Fibroblast of lung (primary cell): ENCODE measurements at places on chromosomes 2 and 18. TPM values are rescaled to one million over a fixed set of nuclear protein-coding genes. Genes with fewer than 3 reads are reported as not detected.

DNA sequence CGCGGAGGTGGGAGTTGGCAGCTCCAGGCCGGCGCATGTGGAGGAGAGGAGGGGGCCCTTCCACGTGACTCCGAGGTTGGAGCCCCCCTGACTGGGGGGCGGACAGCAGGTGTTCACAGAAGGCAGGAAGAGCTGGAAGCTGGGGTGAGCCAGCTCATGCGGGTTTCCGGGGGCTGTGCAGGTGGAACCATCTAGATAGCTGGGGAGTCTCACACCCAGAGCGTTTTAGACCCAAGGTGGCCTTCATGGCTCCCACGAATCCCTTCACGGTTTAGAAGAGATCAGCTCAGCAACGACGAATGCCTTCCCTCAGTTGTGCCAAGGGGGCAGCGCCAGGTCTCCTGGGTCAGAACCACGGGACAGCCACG lies 740.5 kb upstream of the SALL3 start:
- no peak for DNase-seq

GRCh38 chr2:47484396-47484795 lies 81.4 kb downstream of the MSH2 start:
- DNase-seq: no peak

GRCh38 chr18:59123588-59124369 lies 15.9 kb upstream of the SEC11C start:
- peak; percentile 74 for DNase-seq

DNA sequence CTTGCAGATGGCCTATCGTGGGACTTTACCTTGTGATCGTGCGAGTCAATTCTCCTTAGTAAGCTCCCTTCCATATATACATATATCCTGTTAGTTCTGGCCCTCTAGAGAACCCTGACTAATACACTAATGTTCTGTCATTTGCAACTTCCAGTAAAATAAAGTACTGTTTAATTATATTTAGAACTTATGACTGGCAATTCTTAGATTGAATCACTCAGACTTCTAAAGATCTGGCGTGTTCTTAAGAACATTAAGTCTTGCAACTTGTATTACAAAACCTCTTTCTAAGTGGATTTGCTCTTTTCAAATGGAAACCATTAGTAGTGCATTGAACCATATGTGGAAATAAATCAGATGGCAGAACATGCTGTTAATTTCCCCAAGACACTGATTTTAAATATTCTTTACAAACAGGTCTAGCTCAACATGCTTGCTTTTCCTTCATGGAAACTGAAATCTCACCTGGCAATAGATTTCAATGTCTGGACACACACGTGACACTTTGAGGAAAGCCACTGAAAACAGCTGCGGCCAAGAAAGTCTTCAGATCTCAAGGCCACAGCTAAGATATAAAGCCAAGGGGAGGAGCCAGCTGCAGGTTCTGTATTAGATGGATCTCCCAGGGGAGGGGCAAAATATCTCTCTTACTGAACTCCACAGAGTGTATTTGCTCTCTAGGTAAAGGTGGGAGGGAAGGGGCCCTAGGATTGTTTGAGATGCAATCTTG lies 50.6 kb downstream of the PMAIP1 start:
- DNase-seq: peak; percentile 40

- DNase-seq: peak; percentile 33
These were observed 259.1 kb downstream of the LNPK start for GRCh38 chr2:175743011-175743410.

GRCh38 chr2:182506606-182507005 lies 79.8 kb upstream of the PDE1A start:
- peak; percentile 49 for DNase-seq

DNA sequence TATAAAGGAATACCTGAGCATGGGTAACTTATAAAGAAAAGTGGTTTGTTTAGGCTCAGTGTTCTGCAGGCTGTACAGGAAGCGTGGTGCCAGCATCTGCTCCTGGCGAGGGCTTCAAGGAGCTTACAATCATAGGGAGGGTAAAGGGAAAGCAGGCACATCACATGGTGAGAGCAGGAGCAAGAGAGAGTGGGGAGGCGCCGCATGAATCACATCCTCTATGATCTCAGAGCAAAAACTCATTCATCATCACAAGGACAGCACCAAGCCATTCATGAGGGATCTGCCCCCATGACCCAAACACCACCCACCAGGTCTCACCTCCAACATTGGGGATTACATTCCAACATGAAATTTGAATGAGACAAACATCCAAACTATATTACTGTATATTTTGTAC lies 32.5 kb downstream of the R3HDM1 start:
- peak; percentile 15 for DNase-seq

DNA sequence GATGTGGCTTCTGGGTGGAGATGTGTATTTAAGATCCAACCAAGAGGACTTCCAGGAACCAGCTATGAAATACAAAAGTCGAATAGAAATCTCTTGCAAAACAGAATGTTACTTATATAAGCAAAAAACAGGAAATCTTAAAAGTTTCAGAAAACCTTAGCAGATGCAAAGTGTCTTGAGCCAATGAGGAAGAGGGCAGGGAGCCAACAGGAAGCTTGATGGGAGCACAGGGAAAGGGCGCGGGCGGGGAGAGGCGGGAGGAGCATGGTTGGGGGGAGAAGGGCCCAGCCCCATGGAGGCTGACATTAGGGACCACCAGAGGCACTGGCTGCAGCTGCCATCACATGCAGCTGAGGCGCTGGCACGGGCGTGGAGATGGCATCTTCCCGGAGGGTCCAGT lies 203.3 kb downstream of the SNTG2 start:
- no peak for DNase-seq

IGFBP5 gene
- 783 and 1,100 TPM in 2 replicates for total RNA-seq

EML6 gene
- total RNA-seq: 0.26 and 1.3 TPM in 2 replicates
